ENCODE measurements at places on chromosomes 11 and 22. TPM values are rescaled to one million over a fixed set of nuclear protein-coding genes. Genes with fewer than 3 reads are reported as not detected.
A peak's percentile ranks its signal among the peaks of the same experiment; 100 is the strongest.

Gene HOATZ
- not detected for total RNA-seq

Gene OR2AG1
- total RNA-seq: not detected

Gene IFITM1
- 20.9 TPM for total RNA-seq

Gene NECTIN1
- 7.8 TPM for total RNA-seq

Gene YAP1
- 158 TPM for total RNA-seq

Gene APOBEC3G
- 7.4 TPM for total RNA-seq

Gene FOLR2
- not detected for total RNA-seq

Gene DEUP1
- not detected for total RNA-seq

Gene FKBP2
- total RNA-seq: 34.3 TPM

Gene MFRP
- total RNA-seq: 0.08 TPM

DNA sequence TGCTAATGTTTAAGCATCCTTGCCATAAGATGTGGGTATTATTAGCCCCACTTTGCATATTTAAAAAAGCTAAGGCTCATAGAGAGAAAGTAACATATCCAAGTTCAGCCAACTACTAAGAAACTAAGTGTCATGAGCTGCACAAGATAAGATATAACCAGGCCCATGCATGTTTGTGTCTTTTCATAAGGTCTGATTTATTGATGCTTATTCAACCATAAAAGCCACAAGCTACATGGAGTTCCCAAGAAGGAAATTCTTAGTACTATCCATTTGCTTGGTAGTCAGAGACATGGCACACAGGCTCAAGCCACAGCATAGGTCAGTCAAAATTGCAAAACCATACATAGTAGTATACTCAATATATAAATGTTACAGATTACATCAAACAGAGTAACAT is 488.5 kb downstream of the SOX6 start:
- no peak for DNase-seq

- peak; percentile 42 for DNase-seq
Observed at GRCh38 chr11:119352857-119353260, 6.4 kb upstream of the MFRP start.

DNA sequence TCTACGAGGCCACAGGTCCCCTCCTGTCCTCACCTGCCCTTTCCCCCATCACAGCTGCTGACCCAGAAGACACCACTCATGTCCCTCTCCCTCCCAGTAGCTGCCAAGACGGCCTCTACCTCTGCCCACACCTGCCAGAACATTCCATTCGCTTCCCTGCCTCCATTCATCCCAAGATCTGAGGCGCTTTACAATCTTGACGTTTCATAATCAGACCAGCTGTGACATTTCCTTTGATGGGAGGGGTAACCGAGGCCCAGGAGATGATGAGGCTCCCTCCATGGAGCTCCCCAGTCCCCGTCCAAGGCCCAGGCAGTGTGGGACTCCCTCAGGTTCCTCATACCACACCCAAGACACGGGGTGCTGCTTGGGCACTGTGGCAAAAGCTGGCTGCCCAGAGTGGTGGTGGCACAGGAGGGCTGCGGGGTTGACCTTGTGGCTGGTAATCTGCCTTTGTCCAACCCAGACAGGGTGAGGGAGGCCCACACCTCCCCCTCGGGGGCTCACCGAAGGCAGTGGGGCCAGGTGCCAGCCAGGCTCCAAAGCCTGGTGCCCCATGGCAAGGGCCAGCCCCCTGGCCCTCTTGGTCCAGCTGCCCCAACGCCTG is 17.3 kb downstream of the PHLDA2 start:
- DNase-seq: no peak

GRCh38 chr11:413120-414081 is 1.4 kb downstream of the SIGIRR start:
- no peak for DNase-seq

DNA sequence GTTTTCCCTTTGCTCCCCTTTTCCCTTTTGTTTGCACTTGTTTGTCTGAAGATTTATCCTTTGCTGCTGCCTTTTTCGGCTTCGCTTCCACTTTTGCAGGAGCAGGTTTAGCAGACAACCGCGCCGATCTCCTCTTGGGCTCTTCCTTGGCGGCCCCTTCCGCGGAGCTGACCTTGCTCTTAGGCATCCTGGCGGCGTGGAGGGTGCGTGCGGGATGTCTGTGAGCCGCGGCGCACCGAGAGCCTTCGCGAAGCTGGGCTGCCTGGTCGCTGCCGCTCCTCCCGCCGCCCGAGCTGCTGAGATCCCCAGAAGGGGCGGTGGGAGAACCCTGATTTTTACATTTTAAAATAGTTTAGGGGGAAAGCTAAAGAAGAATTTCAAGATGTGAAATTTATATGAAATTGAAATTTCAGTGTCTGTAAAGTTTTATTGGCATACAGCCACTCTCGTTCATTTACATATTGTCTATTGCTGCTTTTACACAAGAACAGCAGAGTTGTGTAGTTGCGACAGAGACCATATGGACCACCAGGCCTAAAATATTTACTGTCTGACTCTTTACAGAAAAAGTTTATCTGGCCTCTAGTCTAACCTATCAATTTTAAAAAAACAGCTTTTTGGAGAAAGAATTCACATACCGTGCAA is 105.2 kb upstream of the RRM1 start:
- DNase-seq: no peak

DNA sequence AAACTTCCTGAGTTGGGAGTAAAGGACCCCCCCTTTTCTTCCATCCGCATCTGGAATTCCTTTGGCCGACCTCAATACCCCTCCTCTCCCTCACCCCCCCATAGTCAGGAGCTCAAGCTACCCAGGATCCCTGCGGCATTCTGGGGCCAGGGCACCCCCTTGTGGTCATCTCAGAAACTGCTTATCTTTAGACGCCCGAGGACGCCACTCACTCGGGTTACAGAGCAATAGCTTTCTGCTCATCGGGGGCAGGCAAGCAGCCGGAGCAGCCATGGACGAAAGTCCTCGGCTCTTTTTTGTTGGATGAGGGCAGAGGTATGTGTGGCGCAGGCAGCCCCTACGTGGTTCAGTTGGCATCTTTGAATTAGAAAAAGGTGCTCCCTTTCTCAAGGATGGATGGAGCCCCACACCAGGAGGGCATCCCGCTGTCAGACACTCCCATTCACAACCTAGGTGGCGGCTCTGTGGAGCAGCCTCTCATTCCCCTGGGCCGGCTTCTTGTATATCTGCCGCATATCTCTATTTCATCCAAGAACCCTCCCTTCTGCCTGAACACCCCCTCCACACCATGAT is 2.3 kb downstream of the C1QTNF5 start:
- peak; percentile 79 for DNase-seq

DNA sequence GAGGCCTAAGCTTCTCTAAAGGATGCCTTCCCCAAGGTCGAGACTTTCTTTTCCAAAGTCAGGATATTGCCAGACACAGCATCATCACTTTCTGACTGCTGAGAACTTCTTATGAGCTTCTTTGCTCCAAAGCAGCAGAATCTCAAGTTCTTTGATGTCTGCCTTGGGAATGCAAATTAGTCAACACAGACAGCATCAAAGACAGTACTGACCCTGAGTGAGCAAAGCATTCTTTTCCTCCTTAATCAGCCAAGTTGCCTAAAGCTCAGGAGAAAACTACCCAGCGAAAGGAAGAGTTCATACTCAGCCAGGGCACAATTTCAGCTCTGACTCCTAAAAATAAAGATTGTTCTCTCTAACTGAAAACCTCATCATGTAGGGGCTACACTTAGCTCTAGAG is 98.0 kb downstream of the SLC36A4 start:
- peak; percentile 15 for DNase-seq

DNA sequence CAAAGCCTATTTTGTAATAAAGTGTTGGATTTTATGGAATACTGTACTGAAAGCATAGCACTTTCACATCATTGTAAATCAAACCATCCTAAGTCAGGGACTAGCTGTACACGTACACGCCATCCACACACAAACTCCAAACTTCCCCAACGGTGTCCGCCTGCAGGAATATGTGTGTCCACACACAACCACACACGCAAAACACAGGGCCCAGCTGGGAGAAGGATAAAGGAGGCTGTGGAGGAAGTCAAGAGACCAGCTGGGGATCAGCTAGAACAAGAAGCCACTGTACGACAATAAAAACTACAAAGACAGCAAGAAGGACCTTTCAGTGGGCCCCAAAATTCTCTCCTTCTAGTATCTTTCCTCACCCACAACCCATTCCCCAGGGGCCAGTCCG is 1.6 kb downstream of the TRIM29 start:
- no peak for DNase-seq
